Amniotic stem cell (primary cell): ENCODE measurements at places on chromosomes 3 and 15.
A peak's percentile ranks its signal among the peaks of the same experiment; 100 is the strongest.

GRCh38 chr15:50594311-50594710 is 47.8 kb upstream of the USP50 start:
- DNase-seq: no peak

- DNase-seq: no peak
Measured at GRCh38 chr3:184355261-184356040, 6.0 kb downstream of the CLCN2 start.

GRCh38 chr3:172142864-172143451 is 103.6 kb downstream of the FNDC3B start:
- no peak for DNase-seq

DNA sequence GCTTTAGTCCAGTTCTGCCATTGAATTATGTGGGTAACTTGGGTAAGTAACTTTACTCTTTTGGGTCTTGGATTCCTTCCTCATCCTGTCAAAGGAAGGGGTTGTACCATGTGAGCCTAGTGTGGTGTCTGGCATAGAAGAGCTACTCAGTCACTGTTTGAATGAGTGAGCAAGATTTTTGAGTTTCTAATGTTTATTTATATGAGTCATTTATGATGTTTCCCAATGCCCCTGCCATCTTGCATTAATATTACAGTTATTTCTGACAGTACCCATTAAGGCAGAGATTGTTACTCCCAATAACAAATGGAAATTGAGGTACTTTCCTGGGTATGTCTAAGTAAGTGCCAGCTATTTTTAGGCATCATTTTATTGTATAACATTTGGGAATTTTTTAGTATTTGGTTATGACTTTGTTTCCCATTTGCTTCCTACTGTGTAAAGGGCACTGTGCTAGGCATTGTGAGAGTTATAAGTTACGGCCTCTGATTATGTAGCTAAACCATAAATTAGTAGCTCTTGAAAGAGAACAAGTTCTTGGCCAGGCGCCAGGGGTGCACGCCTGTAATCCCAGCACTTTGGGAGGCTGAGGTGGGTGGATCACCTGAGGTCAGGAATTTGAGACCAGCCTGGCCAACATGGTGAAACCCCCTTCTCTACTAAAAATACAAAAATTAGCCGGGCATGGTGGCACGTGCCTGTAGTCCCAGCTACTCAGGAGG is 23.5 kb downstream of the NR1D2 start:
- no peak for DNase-seq

- no peak for DNase-seq
Measured at GRCh38 chr15:27623149-27623548, 476.0 kb downstream of the OCA2 start.

DNA sequence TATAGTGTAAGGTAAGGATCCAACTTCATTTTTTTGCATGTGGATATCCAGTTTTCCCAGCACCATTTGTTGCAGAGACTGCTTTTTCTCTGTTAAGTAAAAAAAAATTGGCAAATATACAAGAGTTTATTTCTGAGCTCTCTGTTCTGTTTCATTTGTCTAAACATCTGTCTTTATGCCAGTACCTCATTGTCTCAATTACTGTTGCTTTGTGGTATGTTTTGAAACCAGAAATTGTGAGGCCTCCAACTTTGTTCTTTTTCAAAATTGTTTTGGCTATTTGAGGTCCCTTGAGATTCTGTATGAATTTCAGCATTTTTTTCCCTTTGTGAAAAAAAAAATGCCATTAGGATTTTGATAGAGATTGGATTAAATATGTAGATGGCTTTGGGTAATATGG is 150.5 kb downstream of the MINAR1 start:
- DNase-seq: no peak

GRCh38 chr3:3027976-3028567 is 82.1 kb downstream of the IL5RA start:
- DNase-seq: no peak

- no peak for DNase-seq
Measured at GRCh38 chr15:64895285-64896065, 16.2 kb upstream of the ANKDD1A start.

- no peak for DNase-seq
Measured at GRCh38 chr15:61828008-61828407, 232.2 kb downstream of the VPS13C start.

DNA sequence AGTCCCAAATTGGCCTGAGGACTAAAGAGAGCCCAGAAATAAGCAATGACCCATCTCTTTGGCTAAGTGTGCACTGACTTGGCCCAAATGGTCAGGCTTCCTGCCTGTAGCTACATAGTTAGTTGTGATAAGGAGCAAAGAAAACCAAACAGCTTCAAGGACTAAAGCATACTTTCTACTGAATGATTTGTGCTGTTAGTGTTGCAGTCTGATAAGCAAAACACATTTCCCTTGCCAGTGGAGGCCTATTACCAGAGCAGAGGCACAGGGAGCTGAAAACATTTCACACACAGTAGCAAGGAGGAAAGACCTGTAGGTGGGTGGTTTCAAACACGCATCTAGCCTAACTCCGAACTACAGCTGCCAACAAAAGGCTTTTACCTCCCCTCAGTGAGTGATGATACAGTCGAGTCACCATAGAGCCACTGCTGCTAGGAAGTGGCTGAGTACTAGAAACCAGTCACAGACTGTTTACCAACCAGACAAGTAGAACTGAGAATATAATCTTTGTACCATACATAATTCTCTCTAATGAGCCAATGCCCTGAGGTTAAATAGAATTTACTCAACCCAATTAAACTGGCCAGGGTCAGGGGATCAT is 222.3 kb upstream of the THBS1 start:
- DNase-seq: no peak

- DNase-seq: peak; percentile 21
Measured at GRCh38 chr3:152071924-152072323, 196.8 kb upstream of the MBNL1 start.

DNA sequence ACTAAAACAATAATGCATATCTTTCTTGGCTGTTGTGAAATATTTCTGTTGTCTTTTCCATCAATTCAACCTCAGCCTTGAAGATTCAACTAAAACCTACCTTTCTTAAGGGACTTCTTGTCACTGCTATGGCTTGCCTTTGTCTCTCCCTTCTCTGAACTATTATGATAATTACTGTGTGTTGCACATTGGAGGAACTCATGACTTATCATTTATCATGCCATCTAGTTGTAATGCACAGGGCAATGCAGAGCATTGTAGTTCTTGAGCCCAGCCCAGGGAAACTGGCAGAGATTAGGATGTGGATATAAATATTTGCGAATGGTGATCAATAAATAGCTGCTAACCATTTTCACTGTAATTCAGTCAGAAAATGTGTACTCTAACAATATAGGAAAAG is 427.1 kb upstream of the FRG2C start:
- no peak for DNase-seq

- no peak for DNase-seq
Measured at GRCh38 chr3:168127466-168127865, 31.7 kb upstream of the GOLIM4 start.

DNA sequence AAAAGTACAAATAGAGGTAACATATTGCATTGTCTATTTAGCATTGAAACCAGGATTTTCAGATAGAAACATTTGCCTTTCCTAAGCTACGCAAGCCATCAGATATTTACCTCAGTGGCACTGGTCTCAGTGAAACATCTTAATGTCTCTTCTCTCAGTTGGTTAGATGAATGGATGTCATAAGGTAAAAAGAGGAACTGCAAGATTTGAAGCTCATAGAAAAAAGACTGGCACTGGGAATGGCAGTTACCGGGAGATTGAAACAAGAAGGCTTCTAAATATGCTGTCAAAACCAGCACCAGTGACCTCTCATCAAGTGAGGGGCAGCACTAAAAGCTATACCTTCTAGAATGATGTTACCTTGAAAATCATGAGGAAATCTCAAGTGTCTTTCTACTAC is 486.4 kb downstream of the FHIT start:
- DNase-seq: no peak

- no peak for DNase-seq
Measured at GRCh38 chr3:135966271-135966961, 888 bp downstream of the PPP2R3A start.

- no peak for DNase-seq
Measured at GRCh38 chr3:16723978-16724377, 118.8 kb upstream of the DAZL start.

DNA sequence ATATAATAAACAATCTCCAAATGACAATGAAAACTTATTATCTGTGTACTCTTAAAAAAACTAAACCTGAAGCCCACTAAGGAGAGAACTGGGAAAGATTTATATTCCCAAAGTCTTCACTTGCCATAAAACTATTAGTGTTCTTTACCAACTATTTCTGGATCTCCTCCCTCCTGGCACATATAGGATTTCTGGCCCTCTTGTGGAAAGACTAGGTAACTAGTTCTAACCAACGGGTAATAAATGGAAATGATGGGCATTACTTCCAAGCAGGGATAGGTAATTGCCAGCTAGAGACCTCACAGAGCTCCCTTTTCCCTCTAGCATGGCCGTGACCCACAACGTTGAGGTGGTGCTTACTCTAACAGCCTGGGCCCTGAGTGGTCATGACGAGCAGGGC is 110.1 kb downstream of the DNAH12 start:
- DNase-seq: no peak

DNA sequence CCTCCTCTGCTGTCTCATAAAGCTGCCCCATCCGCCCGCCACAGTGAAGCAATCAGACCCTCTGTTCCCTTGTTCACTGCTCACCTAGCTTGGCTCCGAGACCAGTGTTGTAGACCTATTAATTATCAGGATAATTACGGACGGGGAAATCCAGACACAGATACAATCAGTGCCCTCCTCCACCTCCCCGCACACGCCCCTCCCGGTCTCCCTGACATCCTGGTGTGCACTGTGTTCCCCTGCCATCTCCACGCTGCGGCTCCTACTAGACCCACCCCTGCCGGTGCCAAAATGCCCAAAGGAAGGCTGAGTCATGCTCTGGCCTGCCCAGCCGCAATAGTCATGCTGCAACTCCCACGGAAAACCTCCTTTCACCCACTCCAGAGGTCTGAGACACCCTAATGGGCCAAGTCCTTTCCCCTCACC is 277.3 kb upstream of the TLE3 start:
- no peak for DNase-seq

DNA sequence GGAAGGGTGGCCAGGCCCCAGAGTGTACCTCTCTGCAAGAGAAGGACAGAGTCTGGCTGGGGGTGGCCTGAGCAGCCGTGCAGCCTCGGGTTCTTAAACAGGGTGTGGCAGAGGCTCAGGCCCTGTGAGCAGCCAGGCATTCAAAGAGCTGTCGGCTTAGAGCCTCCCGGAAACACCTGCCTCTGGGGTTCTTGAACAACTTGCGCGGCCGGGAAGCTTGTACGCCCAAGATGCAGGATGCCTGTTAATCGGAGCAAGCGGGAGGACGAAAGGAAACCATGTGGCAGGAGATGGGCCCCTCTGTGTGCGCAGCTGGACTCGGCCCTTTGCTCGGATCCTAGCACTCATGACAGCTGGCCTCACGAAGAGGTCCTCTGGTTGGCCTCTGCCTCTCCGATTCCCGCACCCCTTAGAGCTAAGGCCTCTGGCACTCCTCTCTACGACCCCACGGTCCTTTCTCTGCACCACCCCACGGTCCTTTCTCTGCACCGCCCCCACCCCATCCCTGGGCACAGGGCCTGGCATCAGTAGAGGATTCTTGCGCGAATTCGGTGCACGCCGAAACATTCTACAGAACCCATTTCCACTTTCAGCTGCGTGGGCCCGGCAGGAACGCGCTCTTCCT is 23.9 kb upstream of the TXNRD3 start:
- no peak for DNase-seq

- DNase-seq: no peak
Measured at GRCh38 chr3:159187706-159188105, 385.9 kb downstream of the MFSD1 start.

DNA sequence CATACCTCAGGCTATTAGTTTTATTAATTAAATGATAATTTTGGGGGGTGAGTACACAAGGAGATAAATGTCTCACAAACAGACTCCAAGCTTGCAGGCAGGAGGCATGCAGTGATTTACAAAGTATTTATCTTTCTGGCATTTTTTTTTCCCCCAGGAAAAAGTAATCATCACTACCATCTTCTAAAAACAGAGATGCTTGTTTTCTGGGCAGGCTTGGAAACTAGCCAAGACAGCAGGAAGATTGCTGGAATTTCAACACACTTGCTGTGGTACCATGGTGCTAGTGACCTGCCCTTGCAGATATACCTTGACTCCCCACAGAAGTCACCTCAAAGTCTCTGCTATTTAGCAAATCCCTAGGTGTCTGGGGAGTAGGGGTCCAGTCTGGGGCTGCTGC is 732.8 kb upstream of the CFAP20DC start:
- DNase-seq: no peak

- no peak for DNase-seq
Measured at GRCh38 chr15:69823223-69823907, 274.4 kb downstream of the TLE3 start.

DNA sequence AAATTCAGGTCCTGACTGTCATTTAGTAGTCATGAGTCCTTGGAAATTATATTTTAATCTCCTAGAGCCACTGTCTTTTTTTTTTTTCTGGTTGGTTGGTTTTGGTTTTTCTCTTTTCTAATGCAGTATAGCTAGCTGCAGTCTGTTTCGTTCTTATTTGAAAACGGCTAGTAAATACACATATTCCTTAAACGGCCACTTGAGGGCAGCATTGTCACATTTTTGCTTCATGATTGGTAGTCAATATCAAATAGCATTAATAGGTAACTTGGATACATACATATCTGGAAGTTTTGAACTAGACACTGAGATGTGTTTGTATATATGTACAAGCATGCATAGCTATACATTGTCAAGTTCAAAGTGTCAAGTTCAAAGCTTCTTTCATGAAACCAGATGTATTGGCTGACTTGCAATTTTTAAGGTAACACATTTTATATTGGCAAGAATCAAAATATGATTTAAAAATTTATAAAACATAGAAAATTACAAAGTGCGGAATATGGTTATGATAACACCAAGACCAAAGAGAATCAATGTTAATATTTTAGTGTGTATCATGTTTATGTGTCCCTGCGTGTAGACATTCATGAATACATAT is 22.5 kb downstream of the GABRA5 start:
- no peak for DNase-seq

- DNase-seq: no peak
Measured at GRCh38 chr15:31347067-31347975, 20.7 kb downstream of the KLF13 start.

GRCh38 chr15:42804739-42805138 is 67.8 kb upstream of the CDAN1 start:
- no peak for DNase-seq

GRCh38 chr15:26854435-26854834 is 12.4 kb upstream of the GABRA5 start:
- DNase-seq: no peak

DNA sequence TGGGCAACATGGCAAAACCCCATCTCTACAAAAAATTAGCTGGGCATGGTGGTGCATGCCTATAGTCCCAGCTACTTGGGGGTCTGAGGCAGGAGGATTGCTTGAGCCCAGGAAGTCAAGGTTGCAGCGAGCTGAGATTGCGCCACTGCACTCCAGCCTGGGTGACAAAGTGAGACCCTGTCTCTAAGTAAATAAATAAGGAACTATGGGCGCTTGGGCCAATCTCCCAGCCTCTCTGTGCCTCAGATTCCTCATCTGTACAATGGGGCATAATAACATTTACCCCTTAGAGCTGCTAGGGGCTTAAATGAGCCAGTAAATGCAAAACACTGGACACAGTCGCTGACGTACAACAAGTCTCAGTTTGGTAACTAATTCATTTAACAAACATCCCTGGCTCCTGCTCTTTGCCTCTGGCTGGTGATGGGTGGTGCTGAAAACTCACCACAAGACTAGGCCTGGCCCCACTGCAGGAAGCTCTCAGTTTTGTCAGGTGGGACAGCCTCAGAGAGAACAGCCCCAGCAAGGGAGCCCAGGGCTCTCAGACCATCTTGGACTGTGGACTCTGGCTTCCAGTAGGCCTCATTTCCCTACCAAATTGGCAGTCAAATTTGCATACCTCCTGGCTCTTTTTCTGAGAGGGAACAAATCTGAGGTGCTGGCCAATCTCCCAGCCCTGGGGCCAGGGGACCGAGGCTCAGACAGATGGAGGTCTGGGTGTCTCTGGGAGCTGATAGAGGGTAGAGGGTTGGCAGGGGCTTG is 6.4 kb upstream of the TBC1D2B start:
- no peak for DNase-seq
